Stimulated activated CD8-positive, alpha-beta memory T cell treated with anti-CD3 and anti-CD28 coated beads, Interleukin-2, amount 100 ng/mL, for 1 hour (primary cell): ENCODE measurements at places on chromosomes 5 and 9.

DNA sequence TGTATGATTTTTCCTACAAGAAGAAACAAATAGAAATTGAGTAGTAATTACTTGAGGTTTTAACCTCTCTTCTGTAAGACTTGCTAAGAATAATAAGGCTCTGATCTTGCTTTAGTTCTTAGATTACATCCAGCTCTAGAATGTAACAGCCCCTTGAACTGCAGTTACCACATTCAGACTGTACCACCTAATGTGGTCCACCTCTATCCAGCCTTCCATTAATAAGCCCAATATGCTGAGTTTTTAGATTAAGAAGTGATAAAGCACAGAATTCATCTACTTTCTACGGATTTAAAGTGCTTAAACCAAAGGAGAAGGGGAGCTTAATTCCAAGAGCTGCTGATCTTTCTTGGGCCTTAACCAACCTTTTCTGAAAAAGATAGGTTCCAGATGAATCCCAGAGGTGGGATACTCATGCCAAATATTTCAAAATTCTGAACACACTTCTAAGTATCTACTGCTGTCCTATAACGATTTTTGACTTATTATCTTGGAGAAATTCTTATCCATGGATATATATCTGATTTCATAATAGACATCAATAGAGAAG, 131.5 kb downstream of the ZNF608 start:
- no peak for DNase-seq

- no peak for DNase-seq
Observed at GRCh38 chr9:23643656-23644258, 182.3 kb downstream of the ELAVL2 start.

- DNase-seq = no peak
Observed at GRCh38 chr9:135002336-135002735, 84.6 kb upstream of the FCN1 start.

- DNase-seq = no peak
Observed at GRCh38 chr5:102799017-102799416, 43.9 kb downstream of the PAM start.

DNA sequence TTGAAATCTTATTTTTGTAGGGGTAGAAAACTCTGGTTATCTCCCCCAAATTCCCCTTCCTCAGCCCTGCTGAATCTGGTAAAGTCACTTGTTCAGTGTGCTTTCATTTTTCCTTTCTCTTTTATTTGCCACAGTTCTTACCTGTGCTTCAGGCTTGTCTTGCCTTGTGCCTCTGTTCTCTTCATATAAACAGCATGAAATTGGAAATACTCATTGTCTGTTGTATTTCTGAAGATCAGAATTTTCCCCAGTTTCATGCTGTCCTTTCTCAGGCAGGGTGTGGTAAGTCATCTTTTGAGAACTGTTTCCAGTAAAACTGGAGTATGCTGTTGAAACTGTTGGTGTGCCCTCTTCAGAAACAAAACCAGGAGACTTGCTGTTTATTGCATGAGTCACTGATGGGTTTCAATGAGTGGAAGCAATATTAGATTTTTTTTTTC, 7.0 kb downstream of the PAM start:
- DNase-seq = no peak

- no peak for DNase-seq
Observed at GRCh38 chr9:122016744-122017143, 76.4 kb downstream of the TTLL11 start.

- DNase-seq = peak; percentile 44
Observed at GRCh38 chr5:1294835-1295649, at the start of gene TERT. TSS of gene TERT (minus strand) at chr5:1295068. CDS start at chr5:1294989, 79 bp downstream.
